ENCODE measurements at places on chromosomes 11 and 22.

DNA sequence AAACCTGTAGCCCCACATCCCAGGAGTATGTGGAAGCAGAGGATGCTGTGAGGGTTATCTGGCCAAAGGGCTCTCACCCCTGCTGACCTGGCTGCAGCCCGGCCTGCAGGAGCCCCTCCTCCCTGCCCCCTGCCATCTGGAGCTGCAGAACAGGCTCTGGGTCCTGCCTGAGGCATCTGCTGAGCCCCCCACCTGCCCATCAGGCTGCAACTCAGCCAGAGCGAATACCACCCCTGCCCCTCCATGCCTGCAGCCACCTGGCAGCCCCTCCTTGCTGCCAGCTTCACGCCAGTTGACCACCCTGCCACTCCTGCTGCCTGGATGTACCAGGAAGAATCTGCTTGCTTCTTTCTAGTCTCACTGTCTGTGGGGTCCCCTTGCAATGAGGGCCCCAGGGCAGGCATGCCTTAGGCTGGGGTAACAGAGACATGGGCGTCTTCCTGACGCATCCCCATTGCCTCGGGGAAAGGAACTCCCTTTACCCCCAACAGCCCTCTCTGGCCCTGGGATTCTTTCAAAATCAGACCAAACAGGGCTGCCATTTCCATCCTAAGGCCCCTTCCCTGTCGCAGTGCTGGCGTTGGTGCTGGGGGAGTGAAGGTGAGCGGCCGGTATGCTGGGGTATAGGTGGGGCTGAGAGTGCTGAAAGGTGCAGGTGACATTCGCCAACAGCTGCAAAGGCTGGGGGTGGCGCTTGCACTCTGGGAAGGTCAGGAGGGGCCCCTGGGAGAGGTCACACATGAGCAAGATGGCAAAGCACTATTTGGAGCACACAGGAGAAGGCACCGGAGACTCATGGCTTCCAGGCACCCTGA, 1334.6 kb downstream of the TBC1D22A start:
- DNase-seq, result no peak

GRCh38 chr22:46966846-46967245, 204.4 kb downstream of the TBC1D22A start:
- no peak for DNase-seq

GRCh38 chr11:31812383-31813381, 1.6 kb upstream of the PAX6 start:
- no peak for DNase-seq

DNA sequence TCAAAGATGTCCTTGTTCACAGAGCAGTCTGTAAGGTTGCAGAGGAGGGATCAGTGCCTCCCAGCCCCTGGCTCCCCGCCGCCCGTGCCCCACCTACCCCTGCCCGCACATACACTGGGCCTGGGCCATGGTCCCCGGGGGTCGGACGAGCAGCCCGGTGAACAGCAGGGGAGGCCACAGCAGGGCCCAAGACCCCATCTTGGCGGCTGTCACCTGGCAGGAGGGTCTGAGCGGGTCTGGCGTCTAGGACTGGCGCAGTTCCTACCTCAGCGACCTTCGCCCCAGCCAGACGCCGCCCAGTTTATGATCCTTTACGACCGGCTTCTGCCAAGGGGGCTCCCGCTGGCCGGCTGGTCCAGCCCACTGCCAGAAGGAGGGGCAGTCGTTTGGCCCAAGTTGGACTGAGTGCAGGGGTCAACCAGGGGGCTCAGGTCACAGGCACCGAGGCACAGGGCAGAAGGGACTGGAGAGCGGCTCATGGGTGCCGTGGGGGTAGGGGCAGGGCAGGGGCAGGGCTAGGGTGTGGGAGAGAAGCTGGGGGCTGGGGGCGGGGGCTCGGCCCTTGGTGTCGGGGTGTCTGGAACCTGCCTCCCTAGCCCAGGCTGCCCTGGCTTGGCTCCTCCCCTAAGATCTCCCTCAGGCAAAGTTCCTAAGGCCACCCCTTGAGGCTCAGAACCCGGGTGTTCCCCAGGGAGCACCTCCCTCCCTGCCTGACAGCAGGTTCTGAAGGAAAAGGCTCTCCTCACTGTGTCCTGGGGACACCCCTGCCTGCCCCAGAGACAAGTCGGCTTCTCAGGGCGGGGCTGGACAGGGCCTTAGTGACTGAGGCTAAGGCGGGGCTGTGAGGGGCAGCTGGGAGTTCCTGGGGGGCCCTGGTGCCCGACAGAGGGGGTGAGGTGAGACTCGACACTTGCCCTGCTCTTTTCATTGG, at the start of gene CDHR5:
CDHR5 (minus strand) TSS at position 251 of the 931 bp plus-strand sequence; CDS start at position 198, 53 bp downstream.
- no peak for DNase-seq

DNA sequence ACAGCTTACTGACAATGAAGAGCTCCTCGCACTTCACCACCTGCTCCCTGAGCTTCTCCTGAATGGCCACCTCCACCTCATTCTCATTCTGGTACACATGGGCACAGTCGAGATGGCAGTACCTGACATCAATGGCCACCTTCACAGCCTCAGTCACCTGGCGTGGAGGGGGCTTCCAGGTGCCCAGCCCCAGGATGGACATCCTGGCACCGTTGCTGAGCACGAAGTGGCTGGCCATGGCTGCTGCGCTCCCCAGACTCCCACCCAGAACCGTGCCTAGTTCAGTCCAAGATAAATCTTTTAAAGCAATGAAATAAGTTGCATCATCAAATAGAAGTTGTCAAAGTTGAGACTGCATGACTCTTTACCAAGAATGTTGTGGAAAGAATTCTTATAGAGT, 128.1 kb upstream of the SOX6 start:
- DNase-seq, result no peak

DNA sequence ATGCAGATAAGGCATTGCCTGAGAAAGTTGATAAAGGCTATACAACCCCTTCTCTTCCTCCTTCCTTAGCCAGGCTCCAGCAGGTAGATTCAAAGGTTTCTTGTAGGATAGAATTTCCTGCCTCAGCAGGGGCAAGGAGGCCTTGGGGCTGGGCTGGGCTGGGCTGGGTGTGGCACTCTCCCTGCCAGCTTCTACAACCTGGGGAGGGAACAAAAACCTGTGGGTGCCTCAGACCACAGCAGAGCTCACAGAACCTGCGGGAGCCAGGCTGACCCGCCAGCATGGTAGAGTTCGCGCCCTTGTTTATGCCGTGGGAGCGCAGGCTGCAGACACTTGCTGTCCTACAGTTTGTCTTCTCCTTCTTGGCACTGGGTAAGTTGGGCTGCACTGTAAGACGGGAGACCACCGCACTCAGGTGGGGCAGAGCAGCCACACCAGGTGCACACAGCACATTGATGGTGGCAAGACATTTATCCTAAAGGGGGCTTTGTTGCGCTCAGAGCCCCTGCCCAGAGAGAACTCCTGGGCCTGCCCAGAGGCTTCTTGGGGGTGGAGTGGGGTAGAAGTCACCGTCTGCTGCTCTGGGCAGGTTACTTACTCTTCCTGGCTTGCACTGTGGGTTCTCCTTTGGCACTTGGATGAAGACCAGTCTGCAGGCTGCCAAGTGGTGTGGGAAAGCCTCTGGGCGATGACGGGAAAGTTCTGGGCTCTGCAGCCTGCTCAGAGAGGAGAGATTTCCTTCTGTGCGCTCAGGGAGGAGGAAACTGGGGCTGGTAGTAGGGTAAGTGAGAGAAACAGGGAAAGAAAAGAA, at the start of gene MOGAT2:
MOGAT2 (plus strand) TSS at position 231 of the 811 bp plus-strand sequence; CDS start at position 282, 51 bp downstream.
- no peak for DNase-seq

DNA sequence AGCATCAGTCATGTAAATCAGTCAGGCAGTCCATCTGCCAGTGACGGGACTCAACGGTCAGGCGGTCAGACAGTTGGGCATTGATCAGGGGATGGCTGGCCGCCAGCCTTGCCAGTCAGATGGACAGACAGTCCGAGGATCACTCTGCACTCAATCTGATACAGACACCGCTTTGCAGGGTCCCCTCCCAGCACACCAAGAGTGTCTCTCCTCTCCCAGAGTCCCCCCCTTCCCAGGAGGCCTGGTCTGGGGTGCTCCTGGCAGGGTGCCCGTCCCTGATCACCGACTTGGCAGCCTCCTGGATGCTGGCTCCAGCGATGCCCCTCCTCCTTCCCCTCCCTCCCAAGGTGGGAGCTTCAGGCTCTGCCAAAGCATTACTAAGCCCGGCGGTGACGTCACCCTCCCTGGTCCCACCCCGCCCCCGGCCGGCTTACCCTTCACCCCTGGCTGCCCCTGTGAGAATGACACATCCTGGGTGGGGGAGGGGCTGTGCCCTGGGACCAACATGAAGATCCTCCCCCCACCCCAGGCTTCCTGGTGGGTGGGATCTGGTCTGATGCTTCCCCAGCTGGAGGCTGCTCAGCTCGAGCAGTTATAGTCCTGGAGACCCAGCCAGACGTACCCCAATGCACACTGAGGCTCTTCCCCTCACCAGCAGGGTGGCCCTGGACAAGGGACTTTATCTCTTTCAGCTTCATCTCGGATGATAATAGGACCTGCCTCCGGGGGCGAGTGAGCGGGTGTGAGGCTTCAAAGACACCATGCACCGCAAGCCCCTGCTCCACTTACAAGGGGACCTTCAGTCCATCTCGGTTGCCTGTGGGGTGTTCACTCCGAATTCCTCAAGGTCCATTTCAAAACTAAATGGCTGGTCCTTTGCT, 69.2 kb downstream of the CD82 start:
- DNase-seq, result no peak

DNA sequence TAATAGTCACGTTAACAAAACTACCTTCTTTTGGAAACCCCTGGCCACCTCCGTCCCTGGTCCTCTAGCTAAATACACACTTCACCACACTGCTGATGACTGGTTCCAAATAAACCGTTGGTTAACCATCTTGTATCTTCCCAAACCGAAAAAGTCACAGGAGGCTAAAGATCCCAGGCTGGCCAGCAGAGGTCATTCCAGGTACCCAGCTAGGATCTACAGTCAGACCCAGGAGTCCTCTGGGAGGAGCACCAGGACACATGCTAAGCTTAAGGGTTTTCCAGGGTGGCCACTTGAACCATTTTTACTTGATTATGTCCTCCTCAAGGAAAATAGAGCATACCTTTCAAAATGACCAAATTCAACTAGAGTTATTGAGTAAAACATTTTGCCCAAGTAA, 103.2 kb downstream of the ETS1 start:
- DNase-seq, result no peak

GRCh38 chr11:118311518-118311917, 7.0 kb downstream of the CD3E start:
- DNase-seq, result no peak

- no peak for DNase-seq
Observed at GRCh38 chr11:132914600-132914999, 617.7 kb downstream of the OPCML start.

Data from activated T-cell treated with anti-CD3 and anti-CD28 coated beads for 24 hours (primary cell).